Kidney (tissue), 22 donors: ENCODE measurements at places on chromosomes 4 and X. TPM values are rescaled to one million over a fixed set of nuclear protein-coding genes. Genes with fewer than 3 reads are reported as not detected.

DNA sequence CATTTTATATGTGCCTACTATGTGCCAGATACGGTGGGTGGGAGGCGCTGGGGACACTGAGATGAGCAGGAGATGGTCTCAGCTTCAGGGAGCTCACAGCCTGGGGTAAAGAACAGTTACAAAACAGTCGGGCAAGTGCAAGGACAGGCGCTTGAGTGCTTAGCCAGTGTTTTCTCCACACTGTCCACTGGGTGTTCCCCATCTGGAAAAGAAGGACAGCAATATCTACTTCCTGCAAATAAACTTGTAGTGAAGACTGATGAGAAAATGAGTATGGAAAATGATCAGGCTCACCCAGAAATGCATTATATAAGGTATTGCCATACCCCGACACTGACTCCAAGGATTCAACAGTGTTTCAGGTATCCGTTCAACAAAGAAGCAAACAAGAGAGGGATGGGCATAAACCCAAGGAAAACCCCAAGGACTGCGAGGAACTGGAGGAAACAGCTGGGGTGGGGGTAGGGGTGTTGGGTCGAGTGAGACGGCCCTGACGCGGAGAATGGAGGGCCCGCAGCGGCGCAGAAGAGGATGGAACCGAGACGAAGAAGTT, 835 bp downstream of the TMEM185A start:
- peak; percentile 32 for DNase-seq

DNA sequence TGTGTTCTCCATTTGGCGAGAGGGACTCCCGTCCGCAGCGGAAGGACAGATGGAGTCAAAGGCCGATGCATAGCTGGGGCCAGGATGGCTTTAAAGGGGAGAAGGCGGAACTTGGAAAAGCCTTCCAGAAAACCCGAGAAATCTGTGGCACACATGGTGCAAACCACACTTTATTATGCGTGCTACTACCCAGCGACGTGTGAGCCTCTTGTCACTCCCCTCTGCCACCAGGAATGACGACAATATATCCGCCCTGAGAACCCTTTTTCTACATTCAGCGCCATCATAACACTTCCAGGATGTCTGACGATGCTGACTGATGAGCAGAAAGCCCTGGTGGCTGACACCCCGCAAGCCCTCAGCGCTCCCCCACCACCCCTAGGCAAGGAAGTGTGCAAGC, 689 bp upstream of the DCHS2 start:
- no peak for DNase-seq

GRCh38 chrX:140034916-140035315, 69.6 kb upstream of the CXorf66 start:
- no peak for DNase-seq

DNA sequence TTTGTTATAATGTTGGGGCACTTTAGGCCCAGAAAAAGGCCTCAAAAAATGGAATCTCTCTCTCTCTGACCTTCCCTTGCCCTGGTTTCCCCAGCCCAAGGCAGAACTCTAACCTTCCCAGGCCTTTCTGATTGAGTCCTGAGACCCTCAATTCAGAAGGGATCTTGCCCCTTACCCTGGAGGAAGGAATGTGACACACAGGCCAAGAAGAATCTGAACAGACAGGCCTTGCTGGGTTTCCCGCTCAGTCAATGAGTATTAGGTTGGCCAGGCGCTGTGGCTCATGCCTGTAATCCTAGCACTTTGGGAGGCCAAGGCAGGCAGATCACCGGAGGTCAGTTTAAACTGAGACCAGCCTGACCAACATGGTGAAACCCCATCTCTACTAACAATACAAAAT, 27.6 kb downstream of the ELOVL6 start:
- no peak for DNase-seq

GRCh38 chr4:149891426-149891825, 75.8 kb upstream of the IQCM start:
- DNase-seq: no peak

DNA sequence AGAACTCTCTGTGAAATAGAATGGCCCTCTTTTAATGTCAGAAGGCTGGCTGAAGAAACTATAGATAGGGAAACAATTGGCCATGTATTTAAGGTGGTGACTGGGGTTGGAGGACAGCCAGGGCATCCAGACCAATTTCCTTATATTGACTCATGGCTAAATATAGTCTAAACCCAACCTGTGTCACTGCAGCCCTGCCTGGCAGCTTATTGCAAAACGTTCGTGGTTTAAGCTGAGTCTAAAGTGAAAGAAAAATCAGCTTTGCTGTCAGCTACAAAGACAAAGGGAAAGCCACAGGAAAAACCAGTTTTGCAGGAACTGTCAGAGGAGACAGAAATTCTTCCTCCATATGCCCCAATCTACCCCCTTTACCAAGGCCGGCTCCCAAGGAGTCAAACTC, 902.8 kb upstream of the NDST4 start:
- no peak for DNase-seq

DNA sequence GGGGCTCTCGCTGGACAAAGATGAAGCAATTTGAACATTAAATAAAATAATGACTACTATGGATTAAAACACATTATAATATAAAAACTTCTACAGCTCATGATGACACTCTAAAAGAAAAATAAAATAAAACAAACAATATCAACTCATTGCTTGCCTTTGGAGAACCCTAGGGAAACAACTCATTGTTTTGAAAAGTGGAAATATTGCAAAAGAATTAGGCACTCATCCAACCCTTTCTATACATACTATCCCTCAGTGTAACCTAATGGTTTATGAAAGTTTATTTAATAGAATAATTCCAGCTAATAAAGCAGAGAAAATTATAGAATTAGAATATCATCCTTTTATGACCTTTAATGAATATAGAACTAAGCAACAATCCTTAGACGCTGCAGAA, 718 bp downstream of the RAB40A start:
- no peak for DNase-seq

DNA sequence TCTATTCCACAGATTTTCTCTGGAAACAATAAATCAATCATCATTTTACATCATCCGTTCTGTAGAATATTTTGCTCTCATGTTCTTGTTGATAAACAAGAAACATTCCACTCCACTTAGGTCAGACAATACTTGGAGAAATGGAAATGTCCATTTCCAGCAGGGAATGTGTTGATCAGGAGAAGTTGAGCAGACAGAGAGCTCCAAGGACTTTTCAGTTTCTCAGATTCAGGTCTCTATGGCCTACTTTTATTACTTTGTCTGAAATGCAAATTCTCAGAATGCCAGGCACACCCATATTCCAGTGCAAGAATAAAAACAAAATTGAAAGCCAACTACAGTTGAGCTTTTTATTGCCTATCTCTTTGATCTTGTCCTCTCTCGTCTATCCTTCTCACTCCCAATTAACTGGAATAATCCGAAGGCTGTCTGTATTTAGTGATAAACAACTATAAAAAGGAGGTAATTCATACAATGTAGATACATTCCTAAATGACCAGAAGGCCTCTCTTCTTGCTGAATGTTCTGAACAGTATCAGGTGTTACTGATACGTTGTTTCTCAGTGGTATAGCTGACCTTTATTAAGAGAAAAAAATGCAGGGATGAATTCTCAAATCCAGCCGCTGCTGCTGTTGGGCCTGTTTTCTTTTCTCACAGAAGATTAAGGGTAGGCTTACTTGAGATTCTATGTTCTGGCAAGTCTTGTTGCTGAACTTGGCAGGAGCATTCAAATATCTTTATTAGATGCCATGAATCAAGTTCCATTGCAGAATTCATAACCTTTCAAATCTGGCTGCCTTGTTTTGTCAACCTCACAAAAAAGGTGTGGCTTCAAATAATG, 72.1 kb downstream of the HPGD start:
- no peak for DNase-seq

DNA sequence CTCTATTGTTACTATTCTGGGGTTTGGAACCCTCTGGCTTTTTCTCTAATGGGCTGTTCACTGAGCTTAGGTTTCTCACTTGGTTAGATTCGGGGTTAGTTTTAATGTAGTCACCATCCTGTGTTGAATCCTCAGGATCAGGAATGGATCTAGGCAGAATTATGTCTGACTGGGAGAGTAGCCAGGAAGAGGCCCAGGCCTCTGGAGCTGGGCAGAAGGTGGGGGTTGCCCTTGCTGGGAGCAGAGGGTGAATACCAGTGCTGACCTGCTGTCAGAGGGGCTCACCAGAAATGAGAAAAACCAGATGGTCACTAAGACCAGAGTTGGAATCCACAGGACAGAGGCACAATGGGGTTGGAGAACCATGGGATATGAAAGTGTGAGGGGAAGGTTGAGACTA, 126.6 kb upstream of the SLC4A4 start:
- DNase-seq: no peak

DNA sequence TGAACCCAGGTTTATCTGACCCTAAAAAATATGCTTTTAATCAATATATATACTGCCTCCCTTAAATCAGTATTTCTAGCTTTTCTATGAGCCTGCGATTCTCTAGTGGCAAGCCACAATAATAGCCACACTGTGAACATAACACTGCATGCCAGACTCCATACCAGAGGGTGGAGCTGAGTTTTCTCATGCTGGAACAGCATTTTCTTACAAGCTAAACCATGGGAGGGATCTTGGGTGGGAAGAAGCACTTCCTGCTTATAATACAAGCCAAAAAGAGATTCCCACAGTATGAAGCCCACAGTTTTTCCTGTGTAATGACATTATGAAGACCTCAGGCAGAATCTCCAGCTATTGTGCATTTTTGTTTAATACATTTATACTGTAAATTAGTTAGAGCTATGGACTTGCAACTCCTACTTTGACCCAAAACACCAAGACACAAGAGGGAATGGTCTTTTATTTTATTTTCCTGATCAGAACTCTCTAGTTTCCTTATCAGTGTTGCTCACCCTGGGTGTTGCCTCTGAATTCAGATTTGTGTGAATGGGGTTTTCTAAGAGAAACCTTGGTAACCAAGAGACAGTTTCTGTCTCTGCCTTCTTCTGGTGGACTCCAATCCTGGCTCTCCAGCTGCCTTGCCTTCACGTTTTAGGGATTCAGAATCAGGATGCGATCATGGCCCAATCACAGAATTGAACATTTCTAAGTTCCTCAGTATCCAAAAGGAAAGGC, 74.5 kb upstream of the EOLA2 start:
- no peak for DNase-seq

DNA sequence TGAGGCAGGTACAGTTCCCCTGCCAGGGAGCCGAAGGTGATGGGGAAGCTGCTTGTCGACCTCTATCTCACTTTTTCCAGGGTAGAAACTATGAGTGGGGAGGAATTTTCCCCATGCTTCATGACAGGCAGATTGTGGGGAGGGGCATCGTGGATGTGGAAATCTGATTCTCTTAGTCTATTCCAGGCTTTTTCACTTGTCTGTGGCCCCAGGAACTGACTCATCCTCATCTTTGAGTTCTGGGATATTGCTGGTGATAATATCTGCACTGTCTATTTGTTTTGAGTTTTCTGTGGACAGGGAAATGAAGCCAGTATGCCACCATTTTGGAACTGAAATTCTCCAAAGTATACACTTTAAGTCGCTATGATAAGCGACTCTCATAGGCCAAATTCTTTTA, 7.6 kb upstream of the TLR2 start:
- no peak for DNase-seq

DNA sequence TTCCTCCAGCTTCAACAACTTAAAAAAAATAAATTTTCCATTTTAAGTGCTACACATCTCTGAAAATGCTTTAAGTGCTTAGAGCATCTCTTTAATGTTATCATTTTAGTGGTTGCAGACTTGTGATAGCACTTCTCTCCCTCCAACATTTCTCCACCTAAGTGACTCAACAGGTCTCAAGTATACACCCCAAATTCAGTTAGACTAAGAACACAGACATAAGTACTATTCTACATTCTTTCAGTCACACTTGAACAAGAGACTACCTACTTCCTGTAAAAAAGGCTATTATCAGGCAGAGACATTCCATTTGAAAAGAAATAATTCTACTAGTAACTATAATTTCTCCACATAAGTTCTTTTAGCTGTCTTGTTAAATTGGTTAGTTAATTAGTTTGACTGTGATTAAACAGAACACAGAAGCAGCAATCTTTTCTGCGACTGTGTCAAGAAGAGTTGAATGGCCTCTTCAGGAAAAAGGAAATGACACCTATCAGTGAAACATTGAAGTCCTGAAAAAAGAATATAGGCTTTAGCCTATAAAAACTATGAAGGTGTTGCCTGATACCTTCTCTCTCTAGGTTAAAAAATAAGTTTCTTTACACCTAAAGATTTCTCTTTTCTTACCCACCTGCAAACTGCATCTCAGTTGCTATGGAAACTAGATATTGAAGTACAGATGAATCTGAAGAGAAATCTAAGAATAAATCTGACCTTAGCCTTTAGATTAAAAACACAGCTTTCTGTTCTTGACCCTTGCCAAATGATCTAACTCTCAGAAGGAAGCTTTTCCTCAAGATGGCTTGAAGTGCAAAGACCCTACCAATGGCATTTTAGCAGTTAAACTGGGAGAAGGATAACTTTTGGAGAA, 18.0 kb downstream of the NAF1 start:
- no peak for DNase-seq

Gene TRIM61
- polyA plus RNA-seq: 0.30 TPM

Gene DGAT2L6
- polyA plus RNA-seq: not detected

Gene SYTL5
- 0.65 TPM for polyA plus RNA-seq

Gene BTK
- polyA plus RNA-seq: 0.77 TPM

Gene KIF4A
- 0.13 TPM for polyA plus RNA-seq
